ENCODE measurements at places on chromosomes 13 and 19.

- no peak for DNase-seq
Measured at GRCh38 chr19:40954573-40954972, 36.5 kb upstream of the CYP2B6 start.

- DNase-seq: no peak
Measured at GRCh38 chr19:2043251-2043641, 7.8 kb downstream of the MKNK2 start.

- DNase-seq: no peak
Measured at GRCh38 chr19:45356760-45357444, 13.5 kb downstream of the ERCC2 start.

- no peak for DNase-seq
Measured at GRCh38 chr13:75353781-75354193, 128.2 kb downstream of the TBC1D4 start.

- DNase-seq: peak; percentile 38
Measured at GRCh38 chr13:57630661-57631595, 616 bp upstream of the PCDH17 start.

- DNase-seq: no peak
Measured at GRCh38 chr13:70809588-70809987, 701.3 kb upstream of the KLHL1 start.

- DNase-seq: no peak
Measured at GRCh38 chr19:45056831-45057230, 18.0 kb downstream of the CLASRP start.

DNA sequence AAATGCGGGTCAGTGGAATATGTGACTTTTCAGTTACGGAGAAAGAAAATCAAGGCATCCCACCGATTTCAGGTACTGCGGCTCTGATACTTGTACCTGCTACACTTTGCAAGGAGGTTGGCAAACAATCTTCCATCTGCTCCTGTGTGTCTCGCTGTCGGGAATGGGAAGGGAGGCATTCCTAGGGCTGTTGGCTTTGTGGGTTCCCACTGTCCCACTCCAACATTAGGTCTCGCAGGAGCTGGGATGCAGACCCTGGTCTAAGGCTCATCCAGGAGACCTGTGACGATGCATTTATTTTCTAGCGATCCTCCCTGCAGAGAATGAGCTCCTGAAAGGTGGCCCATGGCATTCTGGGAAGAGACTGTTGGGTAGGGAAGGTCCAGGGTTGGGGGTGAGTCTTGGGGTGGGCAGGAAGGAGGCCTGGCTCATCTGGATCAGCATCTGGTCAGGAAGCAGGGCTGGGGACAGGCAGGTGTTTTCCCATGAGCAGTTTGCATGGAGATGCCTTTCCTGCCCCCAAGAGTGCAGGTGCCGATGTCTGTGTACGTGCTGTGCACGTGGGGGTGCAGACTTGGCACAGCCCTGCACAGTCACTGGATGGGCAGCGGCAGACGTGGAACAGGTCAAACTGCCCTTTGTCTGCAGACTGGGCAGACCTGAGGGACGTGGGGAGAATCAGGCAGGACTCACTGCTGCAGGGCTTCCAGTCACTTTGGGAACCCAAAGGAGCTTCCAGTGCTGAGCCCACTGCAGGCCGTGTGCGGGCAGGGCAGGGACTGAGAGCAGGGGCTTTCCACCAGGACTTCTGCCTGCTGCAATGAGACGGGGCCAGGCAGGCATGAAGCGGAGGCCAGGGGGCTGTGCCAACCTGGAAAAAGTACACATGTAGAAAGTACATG lies 152.4 kb downstream of the TEX29 start:
- no peak for DNase-seq

DNA sequence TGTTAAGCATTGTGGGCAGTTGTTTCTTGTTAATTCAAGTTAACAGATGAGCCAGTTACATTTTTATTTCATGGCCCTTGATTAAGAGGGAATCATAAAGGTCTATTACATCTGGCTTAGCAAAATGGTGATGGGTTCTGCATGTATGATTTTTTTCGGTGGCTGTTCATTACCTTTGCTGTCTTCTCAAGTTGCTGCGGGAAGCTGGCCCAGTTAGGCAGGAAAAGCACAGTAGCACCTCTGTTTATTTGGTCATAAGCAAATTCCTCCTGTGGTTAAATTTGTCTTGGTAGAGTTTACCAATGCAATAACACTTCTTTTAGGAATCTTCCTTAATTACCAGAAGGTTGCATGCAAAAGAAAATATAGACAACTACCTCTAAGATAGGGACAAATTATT lies 104.5 kb downstream of the FRY start:
- DNase-seq: no peak

GRCh38 chr19:40691421-40692211 lies 1.2 kb upstream of the NUMBL start:
- DNase-seq: peak; percentile 67

DNA sequence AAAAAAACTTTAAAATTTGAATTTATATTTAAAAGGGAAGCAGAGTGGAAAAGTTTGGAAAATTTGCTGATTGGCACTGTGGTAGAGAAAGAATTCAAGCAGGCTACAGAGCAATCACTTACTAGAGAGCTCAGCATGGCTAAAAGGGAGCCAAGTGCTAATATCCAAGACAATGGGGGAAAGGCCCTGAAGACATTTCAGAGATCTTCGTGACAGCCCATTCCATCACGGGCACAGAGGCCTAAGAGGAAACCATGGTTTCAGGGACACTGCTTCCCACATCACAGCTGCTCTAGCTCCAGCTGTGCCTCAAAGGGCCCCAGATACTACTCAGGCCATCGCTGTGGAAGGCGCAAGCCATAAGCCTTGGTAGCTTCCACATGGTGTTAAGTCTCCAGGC lies 73.7 kb downstream of the SGCG start:
- no peak for DNase-seq

DNA sequence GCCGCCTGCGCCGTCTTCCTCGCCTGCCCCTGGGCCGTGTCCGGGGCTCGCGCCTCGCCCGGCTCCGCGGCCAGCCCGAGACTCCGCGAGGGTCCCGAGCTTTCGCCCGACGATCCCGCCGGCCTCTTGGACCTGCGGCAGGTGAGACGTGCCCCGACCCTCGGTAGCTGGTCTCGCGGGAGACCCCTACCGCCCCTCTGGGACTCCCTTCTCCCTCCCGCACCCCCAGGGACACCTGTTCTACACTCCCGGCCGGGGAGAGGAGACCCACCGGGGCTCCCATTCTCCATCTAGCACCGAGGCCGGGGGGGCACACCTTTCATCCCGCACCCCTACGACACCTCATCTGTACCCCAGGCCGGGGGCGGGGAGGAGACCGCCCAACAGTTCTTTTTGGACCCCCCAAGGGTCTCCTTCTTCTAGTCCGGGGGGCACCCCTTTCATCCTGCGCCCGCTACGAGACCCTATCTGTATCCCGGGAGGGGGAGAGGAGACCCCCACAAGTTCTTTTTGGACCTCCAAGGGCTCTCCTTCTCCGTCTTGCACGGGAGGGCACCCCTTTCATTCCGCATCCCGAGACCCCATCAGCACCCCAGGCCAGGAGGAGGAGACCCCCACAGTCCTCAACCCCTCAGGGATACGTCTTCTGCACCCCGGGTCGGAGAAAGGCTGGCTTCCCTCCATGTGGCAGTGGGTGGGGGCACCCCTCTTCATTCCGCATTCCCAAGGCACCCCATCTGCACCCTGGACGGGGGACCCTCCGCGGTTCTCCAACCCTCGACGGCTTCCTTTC lies 533 bp downstream of the TNFSF9 start:
- no peak for DNase-seq

- DNase-seq: no peak
Measured at GRCh38 chr13:73822668-73823592, 311.3 kb downstream of the KLF12 start.

DNA sequence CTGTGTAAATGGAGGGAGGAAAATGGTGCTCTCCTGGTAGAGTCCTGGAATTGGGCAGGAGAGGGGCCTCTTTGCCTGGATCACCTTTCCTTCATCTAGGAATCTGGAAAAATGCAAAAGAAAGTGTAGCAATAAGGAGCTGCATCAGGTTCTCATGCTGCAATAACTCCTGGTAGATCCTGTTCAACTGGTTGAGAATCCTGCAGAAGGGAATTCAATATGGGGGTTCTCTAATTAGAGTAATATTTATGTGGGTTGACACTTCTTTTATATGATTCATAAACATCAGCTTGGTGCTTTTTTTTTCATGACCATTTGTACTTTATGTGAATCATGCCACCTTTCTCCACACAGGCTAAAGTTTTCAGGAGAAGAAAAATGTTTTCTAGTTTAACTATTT lies 9.5 kb upstream of the NUDT15 start:
- no peak for DNase-seq

DNA sequence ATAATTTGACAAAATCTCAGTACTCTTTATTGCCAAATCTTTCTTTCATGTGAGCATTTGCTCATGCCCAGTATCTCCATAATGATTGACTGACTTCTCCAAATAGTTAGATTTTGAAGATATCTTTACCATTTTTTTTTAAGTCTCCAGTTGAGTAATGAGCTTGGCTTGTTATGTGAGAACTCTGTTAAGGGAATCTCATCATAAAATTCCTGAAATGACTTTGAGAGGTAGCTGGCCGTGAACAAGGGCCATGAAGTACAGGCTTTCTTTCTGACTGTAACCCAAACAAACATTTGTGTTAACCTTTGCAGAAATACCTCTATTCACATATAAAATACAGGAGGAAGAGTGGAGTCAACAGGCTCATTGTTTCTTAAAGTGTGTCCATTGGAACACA lies 449.7 kb downstream of the IRS2 start:
- no peak for DNase-seq

DNA sequence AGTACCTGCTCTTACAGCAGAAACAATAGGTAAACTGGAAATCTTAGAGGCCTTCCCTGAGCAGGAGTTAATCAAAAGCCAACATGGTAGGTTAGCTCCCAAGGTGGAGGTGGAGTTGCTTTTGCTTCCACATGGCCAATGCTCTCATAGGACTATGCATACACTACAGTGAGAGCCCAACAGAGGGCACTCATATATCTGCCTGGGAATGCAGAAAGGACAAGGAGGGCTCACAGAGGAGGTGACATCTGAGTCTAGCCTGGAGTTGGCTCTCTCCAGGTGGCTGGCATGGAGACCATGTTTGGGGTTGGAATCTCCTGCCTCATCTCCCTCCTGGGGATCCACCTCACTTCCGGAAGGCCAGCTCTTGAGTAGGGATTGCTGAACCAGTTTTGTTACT lies 34.6 kb downstream of the ATP8A2 start:
- peak; percentile 61 for DNase-seq

DNA sequence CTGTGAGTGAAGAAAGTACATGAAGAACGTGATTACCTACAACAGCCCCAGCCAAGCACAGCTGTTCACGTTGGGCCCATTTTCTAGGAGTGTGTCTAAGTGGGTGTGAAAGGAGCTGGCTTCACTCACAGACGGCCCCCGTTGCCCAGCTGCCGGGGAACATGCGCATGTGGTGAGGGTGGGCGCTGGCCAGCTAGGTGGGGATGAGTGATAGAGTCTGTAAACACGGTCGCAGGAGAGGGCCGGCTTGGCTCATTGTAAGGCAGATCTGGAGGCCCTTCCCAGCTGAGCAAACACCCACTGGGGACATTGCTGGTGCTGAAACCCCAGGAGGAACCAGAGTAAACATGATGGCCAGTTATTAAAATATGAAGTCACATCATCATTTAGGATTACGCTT lies 160.5 kb downstream of the TEX29 start:
- no peak for DNase-seq

DNA sequence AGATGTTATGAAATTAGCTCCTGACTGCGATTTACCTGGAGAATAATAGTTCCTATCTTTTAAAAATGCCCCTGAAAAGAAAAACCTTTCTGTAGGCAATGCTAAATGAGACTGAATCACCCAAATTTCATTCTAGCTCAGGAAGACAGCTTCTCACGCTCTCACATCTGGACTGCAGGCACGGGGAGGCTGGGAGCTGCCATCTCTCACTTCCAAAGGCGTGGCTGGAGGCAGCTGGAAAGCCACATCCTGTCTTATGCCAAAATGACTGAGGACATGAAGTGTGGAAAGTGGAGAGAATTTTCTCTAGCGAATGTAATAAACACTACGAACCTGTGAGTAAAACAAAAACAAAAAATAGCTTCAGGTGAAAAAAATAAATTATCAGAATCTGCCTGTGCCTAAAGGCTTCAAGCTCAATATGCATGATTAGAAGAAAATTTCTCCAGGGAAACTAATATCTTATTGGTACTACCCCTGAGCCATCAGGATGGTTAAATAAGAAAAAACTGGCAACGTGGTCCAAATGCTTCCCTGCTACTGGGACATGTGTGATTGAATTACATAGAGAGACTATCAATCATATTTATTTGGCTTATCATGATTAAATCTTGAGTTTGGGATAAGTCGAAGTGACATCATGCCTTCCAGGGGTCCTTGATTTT lies 58.1 kb upstream of the UBL3 start:
- DNase-seq: no peak

- DNase-seq: peak; percentile 71
Measured at GRCh38 chr13:114142640-114143490, 10.4 kb upstream of the RASA3 start.

DNA sequence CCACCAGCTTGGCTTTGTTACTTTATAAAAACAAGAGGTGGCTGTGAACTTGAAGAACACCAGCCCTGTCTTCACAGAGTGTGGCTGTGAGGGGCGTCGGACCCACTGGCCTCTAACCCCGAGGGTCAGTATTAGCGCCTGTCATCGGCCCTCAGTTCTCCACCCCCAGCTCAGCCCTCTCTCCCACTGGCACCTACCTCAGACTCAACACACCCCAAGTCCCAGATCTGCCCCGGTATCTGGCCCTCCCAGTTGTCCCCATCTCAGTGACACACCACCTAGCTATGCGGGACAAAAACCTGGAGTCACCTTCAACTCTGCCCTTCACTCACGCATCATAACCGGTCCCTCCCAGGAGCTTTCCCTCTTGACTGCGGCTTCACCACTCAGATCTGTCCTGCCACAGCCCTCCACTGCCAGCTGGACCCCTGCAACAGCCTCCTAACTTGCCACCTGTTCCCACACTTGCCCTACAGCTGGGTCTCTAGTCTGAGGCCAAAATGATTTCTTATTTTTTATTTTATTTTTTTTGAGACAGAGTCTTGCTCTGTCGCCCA lies 45.4 kb downstream of the PEPD start:
- no peak for DNase-seq

DNA sequence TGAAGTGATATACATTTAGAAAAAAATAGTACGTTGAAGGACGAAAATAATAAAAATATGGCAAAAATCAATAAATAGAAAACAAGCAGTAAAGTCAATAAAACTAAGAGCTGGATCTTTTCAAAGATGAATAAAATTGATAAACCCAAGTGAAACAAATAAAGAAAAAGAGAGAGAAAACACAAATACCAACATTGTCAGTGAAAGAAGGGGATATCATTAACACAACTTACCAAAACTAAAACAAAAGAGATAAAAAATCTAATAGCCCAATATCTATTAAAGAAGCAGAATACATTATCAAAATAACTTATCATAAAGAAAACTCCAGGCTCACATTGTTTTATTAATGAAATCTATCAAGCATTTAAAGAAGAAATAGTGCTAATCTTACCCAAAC lies 675.1 kb downstream of the UQCRFS1 start:
- DNase-seq: no peak

Measured in DMS53 (cell line).